Stimulated activated naive CD8-positive, alpha-beta T cell treated with anti-CD3 and anti-CD28 coated beads, Interleukin-15, amount 100 ng/mL, for 72 hours (primary cell): ENCODE measurements at places on chromosomes 7 and 10.

DNA sequence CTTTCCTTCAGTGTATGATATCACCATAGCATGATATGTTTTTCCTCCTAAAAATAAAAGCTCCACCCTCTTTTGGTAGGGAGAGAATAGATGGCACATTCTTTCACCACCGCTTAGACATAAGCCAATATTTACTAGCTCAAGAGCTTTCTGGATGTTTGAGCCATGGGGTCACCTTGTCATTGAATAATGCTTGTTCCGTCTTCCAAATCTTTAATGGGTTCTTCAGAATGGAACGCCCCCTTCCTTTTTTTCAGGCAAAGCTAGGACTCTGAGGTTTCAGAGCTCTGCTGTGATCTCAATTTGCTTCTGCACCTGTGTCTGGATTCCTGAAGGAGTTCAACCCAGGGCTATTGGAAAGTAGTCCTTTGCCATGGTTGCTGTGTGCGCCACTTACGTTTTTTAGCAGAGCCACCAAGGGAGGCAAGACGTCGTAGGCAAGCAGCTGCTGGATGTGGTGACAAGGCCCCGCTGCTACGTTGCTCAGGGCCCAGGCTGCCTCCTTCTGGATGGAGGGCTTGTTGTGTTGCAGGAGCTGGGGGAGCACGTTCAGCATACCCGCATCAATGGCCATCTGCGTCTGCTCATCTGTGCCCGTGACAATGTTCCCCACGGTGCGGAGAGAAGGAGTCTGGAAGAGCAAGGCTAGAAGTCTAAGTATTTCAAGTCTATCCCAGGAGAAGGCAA is 23.2 kb downstream of the KPNA7 start:
- no peak for DNase-seq

- no peak for DNase-seq
These were observed 7.4 kb downstream of the MCM10 start for GRCh38 chr10:13168781-13169180.

DNA sequence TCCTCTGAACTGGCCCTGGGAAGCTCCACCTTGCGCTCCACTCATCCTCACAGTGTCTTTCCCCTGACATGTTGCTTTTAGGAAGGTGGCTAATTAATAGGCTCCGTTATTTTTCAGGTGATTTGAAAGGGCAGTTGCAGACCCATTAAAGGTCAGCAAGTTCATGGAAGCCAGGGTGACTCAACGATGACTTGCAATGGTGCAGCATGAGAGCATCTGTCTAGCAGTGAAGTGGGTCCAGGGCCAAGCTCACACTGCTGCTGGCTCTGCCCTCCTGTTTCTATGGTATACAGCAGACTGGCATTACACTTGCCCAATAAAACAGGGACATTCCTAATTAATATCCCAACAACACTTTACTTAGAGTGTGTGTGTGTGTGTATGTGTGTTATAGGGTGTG is 68.8 kb upstream of the WDR11 start:
- no peak for DNase-seq

DNA sequence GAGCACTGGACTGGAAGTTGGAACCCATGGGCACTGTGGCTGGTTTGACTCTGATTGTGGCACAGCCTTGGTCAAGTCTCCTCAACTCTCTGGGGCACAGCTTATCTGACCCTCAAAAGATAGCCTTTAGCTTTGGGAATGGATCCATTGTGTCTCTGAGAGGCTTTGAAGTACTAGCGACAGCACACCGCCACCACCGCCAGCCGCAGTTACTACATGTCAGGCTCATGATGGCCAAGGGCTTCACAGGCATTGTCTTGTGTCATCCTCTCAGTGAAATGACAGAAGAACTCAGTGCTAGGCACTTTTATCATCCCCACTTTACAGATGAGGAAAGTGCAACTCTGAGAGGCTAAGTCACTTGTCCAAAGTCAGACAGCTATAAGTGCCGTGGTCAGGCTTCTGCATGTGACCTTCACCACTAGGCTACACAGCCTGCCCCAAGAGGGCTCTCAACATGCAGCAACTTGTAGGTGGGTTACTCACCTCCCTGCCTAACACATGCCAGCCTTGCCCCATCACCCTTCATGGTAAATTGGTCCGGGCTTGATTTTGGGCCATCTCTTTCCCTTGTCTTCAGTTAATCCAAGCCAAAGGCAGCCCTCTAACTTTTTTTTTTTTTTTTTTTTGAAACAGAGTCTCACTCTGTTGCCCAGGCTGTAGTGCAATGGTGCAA is 44.1 kb downstream of the C10orf105 start:
- no peak for DNase-seq

GRCh38 chr10:60430017-60430416 is 40.3 kb upstream of the ANK3 start:
- DNase-seq = no peak

- DNase-seq = no peak
These were observed 96.5 kb downstream of the ARMH3 start for GRCh38 chr10:101959346-101959916.

- no peak for DNase-seq
These were observed 73.2 kb downstream of the PPP1R9A start for GRCh38 chr7:94980418-94981142.

- DNase-seq = no peak
These were observed 251.3 kb upstream of the TCF7L2 start for GRCh38 chr10:112698818-112699164.

- no peak for DNase-seq
These were observed 85.0 kb upstream of the MYL10 start for GRCh38 chr7:101714097-101714496.

- no peak for DNase-seq
These were observed 49.1 kb upstream of the ELN start for GRCh38 chr7:73978661-73979563.

- DNase-seq = no peak
These were observed 35.6 kb downstream of the ANKMY2 start for GRCh38 chr7:16609842-16610450.

DNA sequence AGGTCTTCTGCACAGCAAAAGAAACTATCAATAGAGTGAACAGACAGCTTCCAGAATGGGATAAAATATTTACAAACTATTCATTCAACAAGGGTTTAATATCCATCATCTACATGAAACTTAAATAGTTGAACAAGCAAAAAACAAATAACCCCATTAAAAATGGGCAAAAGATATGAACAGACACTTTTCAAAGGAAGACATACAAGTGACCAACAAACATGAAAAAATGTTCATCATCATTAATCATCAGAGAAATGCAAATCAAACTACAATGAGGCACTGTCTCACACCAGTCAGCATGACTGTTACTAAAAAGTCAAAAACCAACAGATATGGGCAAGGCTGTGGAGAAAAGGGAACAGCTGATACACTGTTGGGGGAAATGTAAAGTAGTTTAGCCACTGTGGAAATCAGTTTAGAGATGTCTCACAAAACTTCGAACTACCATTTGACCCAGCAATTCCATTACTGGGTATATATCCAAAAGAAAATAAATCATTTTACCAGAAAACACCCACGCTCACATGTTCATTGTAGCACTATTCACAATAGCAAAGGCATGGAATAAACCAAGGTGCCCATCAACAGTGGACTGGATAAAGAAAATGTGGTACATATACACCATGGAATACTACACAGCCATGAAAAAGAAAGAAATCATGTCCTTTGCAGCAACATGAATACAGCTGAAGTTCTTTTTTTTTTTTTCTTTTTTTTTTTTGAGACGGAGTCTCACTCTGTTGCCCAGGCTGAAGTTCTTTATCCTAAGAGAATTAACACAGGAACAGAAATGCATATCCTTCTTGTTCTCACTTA is 172.6 kb downstream of the KLF6 start:
- no peak for DNase-seq

DNA sequence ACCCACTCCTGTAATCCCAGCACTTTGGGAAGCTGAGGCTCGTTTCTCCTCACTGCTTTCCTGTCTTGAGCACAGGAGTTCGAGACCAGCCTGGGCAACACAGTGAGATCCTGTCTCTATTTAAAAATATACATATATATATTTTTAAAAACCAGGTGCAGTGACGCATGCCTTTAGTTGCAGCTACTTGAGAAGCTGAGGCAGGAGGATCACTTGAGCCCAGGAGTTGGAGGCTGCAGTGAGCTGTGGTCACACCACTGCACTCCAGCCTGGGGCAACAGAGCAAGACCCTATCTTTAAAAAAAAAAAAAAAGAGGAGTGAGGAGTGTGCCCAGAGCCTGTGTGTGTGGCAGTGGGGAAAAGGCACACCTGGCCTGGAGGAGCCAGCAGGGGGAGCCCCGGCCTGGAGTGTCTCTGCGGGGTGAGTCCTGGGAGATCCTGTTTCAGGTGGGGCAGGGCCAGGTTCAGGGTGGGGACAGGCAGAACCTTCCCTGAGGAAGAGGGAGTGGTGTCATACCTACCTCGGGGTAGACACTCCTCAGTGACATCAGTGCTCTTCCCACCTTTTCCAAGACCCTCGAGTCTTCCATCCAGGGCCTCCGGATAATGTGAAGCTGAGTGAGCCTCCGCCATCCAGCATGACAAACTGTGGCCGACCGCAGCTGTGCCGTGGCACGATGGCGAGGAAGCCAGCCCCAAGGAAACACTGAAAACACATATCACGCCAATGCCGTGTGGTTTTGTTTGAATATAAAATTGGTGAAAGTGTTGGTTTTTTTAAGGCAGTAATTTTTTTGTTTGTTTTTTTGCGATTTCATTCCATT is 9.0 kb upstream of the ARPC1B start:
- DNase-seq = peak; percentile 33

GRCh38 chr7:43729924-43730248 is 563 bp upstream of the COA1 start:
- no peak for DNase-seq

DNA sequence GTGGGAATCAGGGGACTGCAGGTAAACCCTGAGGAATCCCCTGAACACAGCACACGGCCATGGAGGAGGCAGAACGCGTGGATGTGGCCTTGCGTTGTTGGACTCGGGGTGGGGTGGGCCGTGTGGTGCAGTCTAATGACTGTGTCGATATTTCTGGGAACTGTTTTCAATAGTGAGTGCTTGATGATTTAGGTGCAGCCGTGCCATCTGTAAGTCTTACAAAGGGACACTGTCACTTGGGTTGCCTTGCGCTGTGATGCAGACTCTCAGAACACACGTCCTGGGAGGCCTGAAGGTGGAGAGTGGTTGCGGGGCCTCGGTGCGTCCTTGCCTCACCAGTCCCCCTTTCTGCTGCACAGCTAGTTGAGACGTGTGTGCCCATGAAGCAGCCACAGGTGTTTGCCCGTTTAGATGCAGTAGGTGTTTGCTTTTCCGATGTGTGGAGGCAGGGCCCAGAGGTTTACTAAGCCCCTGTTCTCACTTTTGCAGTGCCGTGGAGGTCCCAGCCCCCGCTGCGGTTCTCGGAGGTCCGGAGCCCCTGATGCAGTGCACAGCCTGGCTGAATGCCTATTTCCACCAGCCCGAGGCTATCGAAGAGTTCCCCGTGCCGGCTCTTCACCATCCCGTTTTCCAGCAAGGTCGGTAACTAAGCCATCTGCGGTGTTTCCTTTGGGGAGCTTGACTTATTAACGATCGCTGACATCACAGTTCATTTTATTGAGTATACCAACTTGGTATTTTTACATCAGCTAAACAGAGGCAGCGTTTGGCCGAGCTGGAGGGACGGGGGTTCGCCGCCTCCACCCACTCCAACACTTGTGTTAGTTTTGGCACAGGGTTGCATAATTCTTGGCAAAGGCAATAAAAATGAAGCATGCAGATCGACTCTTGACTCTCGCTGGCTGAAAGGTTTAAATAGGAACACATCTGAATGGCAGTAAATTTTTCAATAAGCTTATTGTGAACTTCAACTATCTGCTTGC is 240.7 kb downstream of the MGMT start:
- no peak for DNase-seq

- DNase-seq = no peak
These were observed 240.5 kb downstream of the BBS9 start for GRCh38 chr7:33369888-33370287.

- no peak for DNase-seq
These were observed 135.7 kb downstream of the TCF7L2 start for GRCh38 chr10:113085776-113086175.

GRCh38 chr7:157141525-157142060 is 2.9 kb downstream of the UBE3C start:
- no peak for DNase-seq

DNA sequence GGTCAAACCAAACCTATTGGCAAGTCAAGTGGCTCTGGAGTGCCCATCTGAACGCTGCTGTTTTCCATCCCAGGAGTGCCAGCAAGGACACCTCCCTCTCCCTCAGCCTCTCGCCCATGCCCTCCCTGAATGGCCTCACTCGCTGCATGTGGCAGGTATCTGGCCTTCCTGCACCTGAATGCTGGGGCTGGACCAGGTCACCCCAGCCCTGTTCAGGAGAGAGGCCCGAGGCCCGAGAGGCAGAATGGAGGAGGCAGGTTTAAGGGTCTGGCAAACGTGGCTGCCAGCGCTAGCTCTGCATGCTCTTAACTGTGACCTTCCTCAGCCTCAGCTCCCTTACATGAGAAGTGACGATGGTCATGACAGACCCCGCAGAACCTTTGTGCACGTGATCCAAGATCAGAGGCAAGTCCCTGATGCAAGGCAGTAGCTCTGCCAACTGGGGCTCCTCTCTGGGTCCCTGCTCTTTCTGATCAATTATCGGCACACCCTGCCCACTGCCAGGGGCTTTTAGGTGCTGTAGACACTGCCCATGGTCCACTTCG is 295.7 kb upstream of the ZMIZ1 start:
- DNase-seq = no peak
